Lower leg skin (tissue), 4 donors: ENCODE measurements at places on chromosomes 5 and 9.

GRCh38 chr5:108212775-108213346 is 169.0 kb downstream of the FBXL17 start:
- DNase-seq, result no peak

DNA sequence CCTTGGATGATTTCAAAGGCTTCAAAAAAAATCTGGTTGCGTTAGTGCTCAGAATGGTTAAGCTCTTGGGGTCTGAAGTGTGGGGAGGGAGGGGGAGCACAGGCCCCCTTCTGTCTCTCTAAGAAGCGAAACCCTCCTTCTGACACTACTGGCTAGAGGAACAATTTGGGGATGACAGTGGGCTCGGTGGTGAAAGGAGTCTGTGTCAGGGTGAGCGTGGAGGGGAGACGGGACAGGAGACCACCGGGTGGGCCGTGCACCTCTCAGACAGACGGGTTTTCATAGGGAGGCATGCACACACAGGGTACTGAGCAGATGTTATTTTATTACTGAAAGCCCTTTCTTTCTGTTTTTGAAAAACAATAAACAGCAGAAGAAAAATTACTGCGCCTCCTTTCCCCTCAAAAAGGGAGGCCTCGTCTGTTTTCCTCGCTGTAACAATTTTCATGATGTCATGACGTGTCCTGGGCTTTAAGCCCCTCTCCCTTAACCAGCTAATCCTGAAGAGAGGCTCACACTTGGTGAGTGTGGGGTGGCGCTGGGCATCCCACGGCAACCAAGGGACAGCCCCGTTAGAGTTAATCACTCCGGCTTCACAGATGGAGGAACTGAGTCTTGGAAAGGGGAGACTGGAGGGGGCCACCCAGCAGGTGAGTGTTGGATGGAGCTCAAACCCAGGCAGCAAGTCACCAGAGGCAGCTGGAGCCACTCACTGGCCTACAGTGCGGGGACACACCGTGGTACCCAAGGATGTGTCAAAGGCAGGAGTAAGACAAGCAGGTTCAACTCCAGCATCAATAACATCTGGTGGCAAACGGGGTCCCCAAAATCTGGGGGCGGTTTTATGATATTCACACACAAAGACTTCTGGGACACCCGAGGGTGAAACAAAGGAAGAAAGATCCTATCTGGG is 53.4 kb downstream of the PTCH1 start:
- DNase-seq, result no peak

GRCh38 chr5:157143127-157143971 is 684 bp upstream of the MED7 start:
- DNase-seq, result peak; percentile 89

DNA sequence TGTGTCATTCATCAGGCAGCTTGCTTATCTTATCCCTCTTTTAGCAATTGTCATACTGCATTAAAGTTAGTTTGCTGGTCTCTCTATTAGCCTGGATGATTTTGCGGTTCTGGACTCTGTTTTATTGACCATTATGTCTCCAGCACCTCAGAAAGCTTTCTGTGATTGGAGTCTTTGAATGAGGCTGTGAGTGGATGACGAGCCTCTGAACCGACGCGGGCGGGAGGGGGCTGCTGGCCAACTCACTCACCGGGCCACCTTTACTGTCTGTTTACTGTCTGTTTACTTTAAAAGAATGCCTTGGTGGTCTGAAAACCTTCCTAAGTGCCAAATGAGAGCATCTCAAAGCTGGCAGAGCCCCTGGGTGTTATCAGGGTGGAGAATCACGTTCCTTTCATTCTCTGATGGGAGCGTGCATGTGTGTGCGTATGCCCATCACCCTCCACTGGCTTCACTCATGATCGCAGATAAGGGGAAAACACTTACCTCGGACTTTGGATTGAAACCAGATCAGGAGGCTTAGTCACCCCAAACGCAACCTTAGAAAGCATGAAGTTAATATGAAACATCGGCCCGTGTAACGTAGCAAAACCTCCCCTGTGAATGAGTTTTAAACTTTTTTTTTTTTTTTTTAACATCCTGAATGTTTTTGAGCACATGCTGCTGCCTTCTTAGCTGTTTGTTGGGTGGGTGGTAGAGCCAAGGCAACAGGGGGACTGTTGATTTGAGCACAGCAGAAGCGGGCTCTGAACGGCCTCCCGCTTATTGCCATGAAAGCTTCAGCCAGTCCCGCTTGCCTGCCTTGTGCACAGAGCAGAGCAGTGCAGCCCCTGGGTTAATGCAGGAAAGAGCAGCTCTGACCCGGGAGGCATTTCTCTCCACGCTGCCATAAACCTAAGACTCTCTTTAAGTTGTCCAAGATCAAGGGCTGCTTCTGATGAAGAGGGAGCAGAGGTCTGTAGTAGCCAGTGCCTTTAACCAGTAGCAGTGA is 173.6 kb downstream of the GADD45G start:
- DNase-seq, result no peak

DNA sequence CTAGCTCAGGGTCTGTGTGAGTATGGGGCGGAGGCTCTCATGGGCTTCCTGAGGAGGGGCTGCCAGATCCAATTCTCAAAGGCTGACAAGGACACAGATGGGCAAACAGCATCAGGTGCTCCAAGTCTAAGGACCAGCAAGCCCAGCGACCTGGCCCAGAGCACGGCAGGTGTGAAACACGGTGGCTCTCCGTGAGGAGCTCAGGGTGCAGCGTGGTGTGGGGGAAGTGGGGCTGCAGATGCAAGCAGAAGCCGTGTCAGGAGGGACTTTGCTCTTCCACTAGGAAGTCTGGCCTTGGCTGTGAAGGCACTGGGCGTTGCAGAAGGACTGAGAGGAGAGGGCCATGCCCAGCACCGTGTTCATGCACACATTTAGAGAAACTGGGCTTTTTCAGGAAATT is 420.0 kb downstream of the GADD45G start:
- no peak for DNase-seq

DNA sequence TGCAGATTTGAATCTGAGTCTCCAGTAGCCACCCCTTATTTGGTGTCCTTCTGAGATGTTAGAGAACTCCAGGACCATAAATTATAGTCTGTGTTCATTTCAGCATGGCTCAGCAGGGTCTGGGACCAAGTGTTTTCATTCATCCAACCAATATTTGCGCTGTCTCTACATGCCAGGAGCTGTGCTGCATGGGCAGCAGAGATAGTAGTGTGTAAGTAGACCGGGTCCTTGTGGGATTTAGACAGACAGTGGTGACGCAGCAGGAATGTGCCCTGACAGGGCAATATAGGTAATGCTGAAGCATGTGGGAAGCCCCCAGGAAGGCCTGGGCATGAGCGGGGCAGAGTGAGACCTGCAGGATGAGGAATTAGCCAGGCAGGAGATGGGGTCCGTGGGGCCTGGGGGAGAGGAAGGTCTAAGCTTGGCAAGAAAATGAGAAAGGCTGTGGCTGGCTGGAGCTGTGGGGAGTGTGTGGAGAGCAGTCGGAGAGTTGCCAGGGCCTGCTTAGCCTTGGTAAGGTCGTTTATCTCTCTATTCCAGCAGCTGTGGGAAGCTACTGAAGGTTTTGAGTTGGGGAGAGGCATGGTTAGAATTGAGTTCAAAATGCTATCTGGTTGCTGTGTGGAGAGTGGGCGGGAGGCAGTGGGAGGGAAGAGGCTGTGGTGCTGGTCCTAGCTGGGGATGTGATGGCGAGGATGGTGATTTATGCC is 16.8 kb downstream of the STXBP1 start:
- no peak for DNase-seq

- no peak for DNase-seq
Measured at GRCh38 chr9:92440751-92441046, 16.4 kb upstream of the OMD start.
